ENCODE measurements at places on chromosomes 2 and 18.

DNA sequence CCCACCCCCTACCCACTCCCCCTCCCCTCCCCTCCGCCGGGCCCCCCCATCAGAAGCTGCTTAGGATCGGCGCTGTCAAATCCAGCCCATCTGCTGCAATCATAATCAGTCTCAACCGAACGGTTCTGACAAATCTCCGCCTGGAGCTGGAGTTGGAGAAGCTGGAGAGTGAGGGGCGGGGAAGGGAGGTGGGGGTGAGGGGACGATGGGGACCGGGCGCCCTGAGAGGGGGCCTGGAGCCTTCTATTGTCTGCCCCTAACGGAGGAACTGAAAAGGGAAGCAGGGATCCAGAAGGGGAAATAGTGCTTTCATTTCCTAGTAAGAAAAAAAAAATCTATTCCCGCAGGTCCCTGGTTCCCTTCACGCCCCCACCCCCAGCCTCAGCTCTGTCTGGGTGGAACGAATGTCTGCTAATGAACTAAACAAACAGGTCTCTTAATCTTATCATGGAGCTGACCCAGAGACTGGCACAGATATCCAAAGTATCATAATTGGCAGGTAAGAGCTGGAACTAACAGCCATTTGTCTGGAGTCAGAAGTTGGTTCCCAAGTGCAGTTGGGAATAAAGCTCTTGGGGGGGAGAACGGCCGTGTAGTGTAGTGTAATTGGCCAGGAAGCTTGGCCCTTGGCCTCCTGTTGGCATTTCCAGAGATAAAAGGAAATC is 301.2 kb downstream of the NCKAP5 start:
- DNase-seq = no peak

DNA sequence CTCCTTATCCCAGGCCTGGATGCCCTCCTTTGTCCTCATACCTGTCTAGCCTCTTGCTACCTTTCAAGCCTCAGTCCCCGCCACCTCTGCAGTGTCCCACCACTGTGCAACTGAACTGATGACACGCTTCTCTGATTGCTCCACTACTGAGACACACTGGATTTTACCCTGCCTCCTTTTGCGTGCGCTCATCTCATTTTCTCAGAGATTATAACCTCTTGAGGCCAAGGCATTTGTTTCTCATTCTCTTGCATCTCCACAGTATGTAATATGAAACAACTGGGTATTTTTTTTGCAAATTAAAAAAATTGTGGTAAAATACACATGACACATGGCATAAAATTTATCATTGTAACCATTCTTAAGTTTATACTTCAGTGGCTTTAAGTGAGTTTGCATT is 95.4 kb downstream of the PRKCE start:
- DNase-seq = no peak

DNA sequence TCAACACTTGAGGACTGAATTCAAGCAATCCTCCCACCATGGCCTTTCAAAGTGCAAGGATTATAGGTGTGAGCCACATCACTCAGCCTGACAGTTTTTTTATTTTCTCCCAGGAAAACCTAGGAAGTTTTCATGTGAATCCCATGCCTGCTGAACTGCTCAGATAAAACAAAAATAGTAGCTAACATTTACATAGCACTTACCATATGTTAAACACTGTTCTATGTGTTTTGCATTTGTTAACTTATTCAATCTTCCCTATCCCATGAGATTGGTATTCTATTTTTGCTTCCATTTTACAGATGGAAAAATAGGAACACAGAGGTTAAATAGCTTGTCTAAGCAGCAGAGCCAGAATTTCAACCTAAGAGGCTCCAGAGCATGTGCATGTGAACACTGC is 157.4 kb upstream of the KCTD1 start:
- no peak for DNase-seq

- no peak for DNase-seq
Measured at GRCh38 chr2:190791976-190792575, 88.5 kb upstream of the GLS start.

DNA sequence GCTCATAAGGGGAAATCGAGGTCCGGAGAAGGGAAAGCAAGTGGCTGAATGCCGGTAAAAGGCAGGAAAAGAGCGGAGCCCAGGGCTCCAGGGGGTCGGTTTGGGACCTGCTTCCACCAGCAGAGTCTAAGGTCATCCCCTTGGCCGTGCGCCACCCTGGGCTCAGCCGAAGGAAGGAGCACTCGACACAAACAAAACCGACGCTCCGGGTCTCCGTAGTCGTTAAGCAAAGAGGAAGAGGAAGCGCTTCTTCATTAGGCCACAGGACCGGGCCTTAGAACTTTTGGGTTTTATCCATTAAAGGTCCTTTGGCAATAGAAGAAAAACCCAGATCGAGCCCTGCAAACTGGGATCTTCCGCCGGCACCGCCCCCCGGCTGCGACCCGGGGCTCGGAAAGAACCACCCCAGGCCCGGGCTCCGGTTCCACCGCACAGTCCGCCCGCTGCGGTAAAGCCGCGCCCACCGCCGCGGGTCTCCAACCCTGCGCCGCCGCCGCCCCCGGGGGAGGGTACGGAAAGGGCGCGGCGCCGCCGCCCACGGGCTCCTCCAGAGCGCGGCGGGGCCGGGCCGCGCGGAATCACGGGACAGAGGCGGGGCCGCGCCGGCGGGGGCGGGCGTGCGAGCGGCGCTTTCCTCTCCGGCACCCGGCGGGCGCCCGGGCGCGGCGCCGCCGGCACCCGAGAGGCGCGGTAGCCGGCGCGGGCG is at the start of gene TTL:
Gene TTL, plus strand, starts transcription at position 629 of the 706 bp plus-strand sequence. CDS start 189 bp downstream, outside the sequence.
- peak; percentile 69 for DNase-seq

GRCh38 chr2:184558713-184559464 is 39.4 kb upstream of the ZNF804A start:
- no peak for DNase-seq

- no peak for DNase-seq
Measured at GRCh38 chr2:23912054-23912453, 14.9 kb downstream of the ATAD2B start.

- no peak for DNase-seq
Measured at GRCh38 chr2:217437290-217437870, 565.4 kb downstream of the TNS1 start.

All from CD4-positive, alpha-beta T cell treated with Interferon alpha-2 for 1 hour (primary cell).